ENCODE measurements at places on chromosomes 16 and 17. TPM values are rescaled to one million over a fixed set of nuclear protein-coding genes. Genes with fewer than 3 reads are reported as not detected.

- DNase-seq: no peak
- no peaks in the 10 kb centered on the region for H3K36me3 ChIP-seq
- no peak overlapping the region for H3K4me3 ChIP-seq
- no peak overlapping the region for H3K27ac ChIP-seq
- H3K27me3 ChIP-seq: no peaks in the 10 kb centered on the region
- peaks cover 7% of the 10 kb centered on the region for H3K4me1 ChIP-seq
Observed at GRCh38 chr17:31575043-31575442, 183.6 kb downstream of the RAB11FIP4 start.

DNA sequence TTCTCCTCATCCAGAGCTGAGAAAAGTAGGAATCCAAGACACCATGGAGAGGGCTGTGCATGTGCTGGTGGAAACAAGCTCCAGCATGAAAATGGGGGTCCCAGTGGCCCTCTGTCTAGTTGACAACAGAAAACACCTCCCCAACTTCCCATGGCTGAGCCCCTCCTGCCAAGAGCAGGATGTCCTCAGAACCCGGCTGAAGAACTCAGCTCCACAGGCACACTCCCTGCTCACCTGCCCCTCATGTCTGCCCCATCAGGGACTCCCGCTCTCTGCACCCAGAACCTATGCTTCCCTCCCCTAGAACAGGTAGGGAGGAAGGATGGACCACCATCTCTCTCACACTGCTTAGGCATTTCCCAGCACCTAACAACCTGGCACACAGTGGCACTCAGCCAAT lies 167.2 kb downstream of the C16orf78 start:
- DNase-seq: no peak
- no peaks in the 10 kb centered on the region for H3K36me3 ChIP-seq
- H3K27me3 ChIP-seq: no peaks in the 10 kb centered on the region
- no peak overlapping the region for H3K27ac ChIP-seq
- no peaks in the 10 kb centered on the region for H3K4me1 ChIP-seq

- no peaks in the 10 kb centered on the region for H3K36me3 ChIP-seq
- H3K27me3 ChIP-seq: no peaks in the 10 kb centered on the region
- no peak for DNase-seq
- H3K27ac ChIP-seq: no peak overlapping the region
- no peaks in the 10 kb centered on the region for H3K4me1 ChIP-seq
- H3K4me3 ChIP-seq: no peak overlapping the region
Observed at GRCh38 chr16:59478838-59479237, 744.7 kb upstream of the GOT2 start.

DNA sequence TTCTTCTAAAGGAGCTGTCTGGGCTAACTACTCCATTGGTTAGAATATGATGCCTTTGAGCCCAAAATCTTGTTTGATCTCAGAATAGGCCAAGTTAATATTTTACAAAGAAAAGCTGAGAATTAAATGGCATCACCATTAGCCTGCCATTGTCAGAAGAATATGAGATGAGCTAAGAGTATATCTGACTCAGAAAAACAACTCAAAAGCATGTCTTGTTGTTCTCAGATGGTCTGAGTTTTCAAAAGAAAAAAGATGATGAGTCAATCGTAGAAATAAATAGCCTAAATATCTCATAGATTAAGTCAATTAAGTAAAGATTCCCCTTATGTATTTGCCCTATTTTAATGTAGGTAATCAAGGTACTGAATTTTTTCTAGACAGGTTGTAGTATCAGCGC lies 197.1 kb upstream of the TBX2 start:
- H3K4me3 ChIP-seq: no peak overlapping the region
- peaks cover 12% of the 10 kb centered on the region for H3K4me1 ChIP-seq
- no peaks in the 10 kb centered on the region for H3K27me3 ChIP-seq
- DNase-seq: no peak
- no peaks in the 10 kb centered on the region for H3K36me3 ChIP-seq

GRCh38 chr16:81443688-81444447 lies 740 bp upstream of the CMIP start:
- no peaks in the 10 kb centered on the region for H3K36me3 ChIP-seq
- H3K4me3 ChIP-seq: no peak overlapping the region

- peaks cover 7% of the 10 kb centered on the region for H3K4me1 ChIP-seq
- no peaks in the 10 kb centered on the region for H3K27me3 ChIP-seq
- no peaks in the 10 kb centered on the region for H3K36me3 ChIP-seq
- no peak overlapping the region for H3K27ac ChIP-seq
- H3K4me3 ChIP-seq: no peak overlapping the region
Observed at GRCh38 chr16:84741340-84741830, 41.6 kb downstream of the USP10 start.

DNA sequence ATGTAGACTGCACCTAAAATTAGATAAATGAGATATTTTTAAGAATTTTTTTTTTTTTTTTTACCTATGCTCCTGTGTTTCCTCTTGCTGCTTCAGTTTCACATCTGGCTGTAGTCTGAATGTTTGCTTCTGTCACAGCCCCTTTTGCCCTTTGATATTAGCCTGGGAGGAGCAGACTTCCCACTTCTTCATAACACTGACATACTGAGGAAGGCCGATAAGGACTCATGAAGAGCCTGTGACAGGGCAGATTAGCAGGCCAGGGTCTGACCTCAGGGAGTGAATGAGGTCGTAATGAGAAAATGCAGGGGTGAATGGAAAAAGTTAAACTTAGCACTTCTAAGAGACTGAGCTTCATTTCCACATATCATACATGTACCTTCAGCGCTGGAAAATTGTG lies at the start of gene SLFN14:
TSS of gene SLFN14 (minus strand) at position 117 of the 400 bp plus-strand sequence. CDS start 2,757 bp downstream, outside the sequence.
- H3K4me3 ChIP-seq: no peak within 1 kb of the TSS
- no peak for DNase-seq
- H3K4me1 ChIP-seq: no peaks in the 10 kb centered on the region
- no peaks in the 10 kb centered on the region for H3K27me3 ChIP-seq
- H3K27ac ChIP-seq: no peak within 1 kb of the TSS
- no peaks in the 10 kb centered on the region for H3K36me3 ChIP-seq

GRCh38 chr17:69972251-69972650 lies 102.8 kb upstream of the KCNJ16 start:
- no peaks in the 10 kb centered on the region for H3K36me3 ChIP-seq
- DNase-seq: no peak
- H3K4me3 ChIP-seq: no peak overlapping the region
- no peak overlapping the region for H3K27ac ChIP-seq

GRCh38 chr17:58493506-58493905 lies 5.3 kb upstream of the HSF5 start:
- no peaks in the 10 kb centered on the region for H3K27me3 ChIP-seq
- H3K4me1 ChIP-seq: no peaks in the 10 kb centered on the region
- no peak overlapping the region for H3K4me3 ChIP-seq

DNA sequence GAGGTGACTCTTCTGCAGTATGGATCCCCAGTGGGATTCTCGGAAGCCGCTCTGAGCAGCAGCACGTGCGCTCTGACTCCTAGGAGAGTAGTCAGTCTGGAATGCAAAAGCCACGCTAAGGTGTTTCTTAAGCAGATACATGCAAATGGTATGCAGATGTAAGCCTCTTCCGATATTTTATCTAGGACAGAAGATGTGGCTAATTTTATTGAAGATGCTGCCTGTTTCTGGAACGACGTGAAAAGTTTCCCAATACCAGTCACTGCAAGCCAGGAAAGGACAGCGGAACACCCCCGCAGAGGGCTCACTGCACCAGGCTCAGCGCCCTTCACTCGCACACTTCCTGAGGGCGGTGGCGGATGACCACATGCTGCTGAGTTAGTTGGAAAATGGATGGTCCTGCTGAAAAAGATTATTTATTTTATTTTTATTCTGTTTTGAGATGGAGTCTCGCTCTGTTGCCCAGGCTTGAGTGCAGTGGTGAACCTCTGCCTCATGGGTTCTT lies 10.1 kb downstream of the FADS6 start:
- H3K4me1 ChIP-seq: no peaks in the 10 kb centered on the region
- H3K27ac ChIP-seq: no peak overlapping the region
- H3K36me3 ChIP-seq: no peaks in the 10 kb centered on the region

DNA sequence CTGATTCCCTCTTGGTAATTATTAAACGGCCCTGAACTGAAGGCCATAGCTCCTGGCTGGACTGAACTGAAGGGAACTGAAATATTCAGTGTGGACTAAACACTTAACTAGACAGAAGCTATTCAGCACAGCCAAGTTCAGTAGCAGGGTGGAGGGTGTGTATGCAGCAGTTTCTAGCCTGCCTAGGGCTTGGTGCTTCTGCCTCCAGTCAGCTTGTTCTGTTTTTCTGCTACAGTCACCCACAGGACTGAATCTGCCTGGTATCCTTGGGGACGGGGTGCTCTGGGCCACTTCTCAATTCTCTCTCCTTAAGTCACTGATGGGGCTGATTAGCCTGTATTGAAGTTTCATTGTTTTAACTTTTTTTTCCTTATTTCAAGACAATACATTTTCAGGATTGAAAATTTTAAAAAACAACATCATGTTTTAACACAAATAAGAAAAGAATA lies 77.1 kb downstream of the WWP2 start:
- H3K4me1 ChIP-seq: peaks cover 48% of the 10 kb centered on the region
- no peak overlapping the region for H3K4me3 ChIP-seq
- DNase-seq: no peak
- no peaks in the 10 kb centered on the region for H3K36me3 ChIP-seq
- H3K27me3 ChIP-seq: no peaks in the 10 kb centered on the region

DNA sequence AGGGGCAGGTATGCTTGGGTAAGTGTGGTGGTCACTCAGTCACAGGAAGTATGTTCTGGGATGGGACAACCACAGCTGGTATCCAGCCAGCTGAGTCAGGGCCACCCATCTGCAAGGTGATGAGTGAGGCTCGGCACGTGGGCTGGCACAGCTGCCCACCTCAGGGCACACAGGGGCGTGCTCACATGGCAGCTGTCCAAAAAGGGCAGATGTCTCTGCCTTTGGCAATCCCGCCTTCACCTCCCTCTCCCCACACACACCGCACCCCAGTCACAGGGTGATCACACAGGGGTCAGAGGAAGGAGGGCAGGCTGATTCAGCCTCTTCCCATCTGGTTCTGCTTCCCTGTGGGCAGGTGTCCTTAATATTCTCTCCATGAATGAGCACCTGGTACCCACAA lies 85.9 kb upstream of the TOB1 start:
- no peak for DNase-seq
- peaks cover 48% of the 10 kb centered on the region for H3K4me1 ChIP-seq

DNA sequence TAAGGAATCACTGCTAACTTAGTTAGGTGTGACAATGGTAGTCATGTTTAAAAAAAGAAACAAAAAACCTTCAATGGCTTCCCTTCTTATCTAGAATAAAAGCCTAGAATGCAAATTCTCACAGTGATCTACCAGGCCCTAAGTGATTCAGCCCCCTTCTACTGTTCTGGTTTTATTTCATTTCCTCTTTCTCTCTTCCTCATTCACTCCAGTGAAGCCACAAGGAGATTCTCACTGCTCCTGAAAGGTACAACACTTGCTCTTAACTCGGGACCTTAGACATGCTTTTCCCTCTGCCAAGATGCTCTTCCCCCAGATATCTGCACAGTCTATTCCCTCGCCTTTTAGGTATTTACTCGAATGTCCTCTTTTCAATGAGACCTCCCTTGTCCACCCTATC lies 3.7 kb downstream of the PIGS start:
- peaks cover 4% of the 10 kb centered on the region for H3K36me3 ChIP-seq
- DNase-seq: no peak
- H3K27ac ChIP-seq: no peak overlapping the region
- H3K27me3 ChIP-seq: no peaks in the 10 kb centered on the region
- no peak overlapping the region for H3K4me3 ChIP-seq

- H3K36me3 ChIP-seq: no peaks in the 10 kb centered on the region
- no peak for DNase-seq
- no peaks in the 10 kb centered on the region for H3K27me3 ChIP-seq
- no peak overlapping the region for H3K27ac ChIP-seq
- H3K4me1 ChIP-seq: no peaks in the 10 kb centered on the region
- H3K4me3 ChIP-seq: no peak overlapping the region
Observed at GRCh38 chr17:39722965-39723848, 7.1 kb downstream of the MIEN1 start.

DNA sequence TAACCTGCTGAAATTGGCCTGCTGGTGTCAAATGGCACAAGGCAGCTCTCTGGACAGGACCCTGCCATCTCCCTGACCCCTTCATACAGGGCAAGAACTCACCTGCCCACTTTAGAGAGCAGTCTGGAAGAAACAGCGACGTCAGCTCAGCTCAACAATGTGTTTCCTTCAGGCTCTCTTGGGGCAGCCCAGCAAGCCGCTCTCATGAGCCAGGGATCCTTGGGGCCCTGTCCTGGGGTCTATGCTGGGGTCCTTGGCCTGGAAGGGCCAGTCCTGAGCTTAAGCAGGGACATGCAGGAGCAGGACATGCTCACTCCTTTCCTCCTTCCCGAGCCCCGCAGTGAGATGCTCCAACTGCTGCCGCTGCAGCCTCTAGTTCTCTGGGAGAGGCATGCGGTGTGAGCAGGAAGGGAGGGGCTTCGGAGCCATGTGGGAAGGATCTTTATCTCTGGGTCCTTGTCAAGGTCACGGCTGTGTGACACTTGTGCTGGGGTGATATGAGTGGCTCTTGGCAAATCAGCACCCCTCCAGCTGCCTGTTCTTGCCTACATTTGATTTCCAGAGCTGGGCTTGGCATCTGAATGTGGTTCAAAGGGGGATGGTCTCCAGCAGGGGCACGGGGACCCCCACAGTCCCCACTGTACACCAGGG lies 3.4 kb downstream of the C1QTNF1 start:
- DNase-seq: no peak
- peaks cover 10% of the 10 kb centered on the region for H3K4me1 ChIP-seq
- H3K4me3 ChIP-seq: no peak overlapping the region
- H3K36me3 ChIP-seq: no peaks in the 10 kb centered on the region
- no peaks in the 10 kb centered on the region for H3K27me3 ChIP-seq

DNA sequence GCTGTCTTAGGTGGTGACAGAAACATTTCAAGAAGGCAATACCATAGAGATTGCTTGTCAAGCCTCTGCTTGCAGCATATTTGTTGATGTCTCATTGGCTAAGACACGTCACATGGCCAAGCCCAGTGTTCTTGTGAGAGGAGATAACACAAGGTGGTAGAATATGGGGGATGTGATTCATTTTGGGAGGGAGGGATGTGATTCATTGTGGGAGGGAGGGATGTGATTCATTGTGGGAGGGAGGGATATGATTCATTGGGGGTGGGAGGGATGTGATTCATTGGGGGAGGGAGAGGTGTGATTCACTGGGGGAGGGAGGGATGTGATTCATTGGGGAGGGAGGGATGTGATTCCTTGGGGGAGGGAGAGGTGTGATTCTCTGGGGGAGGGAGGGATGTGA lies 470.5 kb upstream of the SALL1 start:
- H3K27me3 ChIP-seq: no peaks in the 10 kb centered on the region
- H3K27ac ChIP-seq: no peak overlapping the region
- no peak for DNase-seq
- H3K4me3 ChIP-seq: no peak overlapping the region
- no peaks in the 10 kb centered on the region for H3K36me3 ChIP-seq

Gene NFATC3
- 9.5 TPM for total RNA-seq

Gene CCL1
- not detected for total RNA-seq

Gene SETD1A
- 8.1 TPM for total RNA-seq

Gene FOXC2
- 0.12 TPM for total RNA-seq

Gene COPZ2
- total RNA-seq: 6.3 TPM

Gene ARHGAP23
- total RNA-seq: 3.7 TPM
